CD4-positive, CD25-positive, alpha-beta regulatory T cell (primary cell): ENCODE measurements at places on chromosomes 12 and 14. TPM values are rescaled to one million over a fixed set of nuclear protein-coding genes. Genes with fewer than 3 reads are reported as not detected.

GRCh38 chr12:58425481-58426392 is 484.4 kb downstream of the ATP23 start:
- peaks cover 3% of the 10 kb centered on the region for H3K27me3 ChIP-seq
- no peaks in the 10 kb centered on the region for H3K4me1 ChIP-seq
- DNase-seq, result no peak

DNA sequence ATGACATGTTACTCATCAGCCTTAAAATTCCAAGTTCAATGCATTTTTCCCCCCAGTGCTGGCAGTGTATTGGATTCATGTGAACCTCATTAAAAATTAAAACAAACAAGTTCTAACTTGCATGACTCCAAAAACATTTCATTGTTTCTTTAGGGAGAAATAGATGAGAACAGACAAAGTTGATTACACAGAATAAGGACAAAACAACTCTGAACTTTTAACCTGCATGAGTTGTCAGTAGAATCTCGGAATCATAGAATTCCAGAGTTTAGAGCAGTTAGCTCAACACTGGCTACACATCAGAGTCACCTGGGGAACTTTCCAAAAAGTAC is 127.5 kb downstream of the TMX1 start:
- no peaks in the 10 kb centered on the region for H3K36me3 ChIP-seq
- no peak overlapping the region for H3K4me3 ChIP-seq
- DNase-seq, result no peak
- H3K27ac ChIP-seq, result no peak overlapping the region

- H3K27ac ChIP-seq, result peak overlapping the region; percentile 72
- DNase-seq, result peak; percentile 55
- H3K4me1 ChIP-seq, result peaks cover 47% of the 10 kb centered on the region
- H3K4me3 ChIP-seq, result peak overlapping the region; percentile 69
- no peaks in the 10 kb centered on the region for H3K36me3 ChIP-seq
- no peaks in the 10 kb centered on the region for H3K27me3 ChIP-seq
Measured at GRCh38 chr12:22164139-22164538, 118.1 kb downstream of the CMAS start.

DNA sequence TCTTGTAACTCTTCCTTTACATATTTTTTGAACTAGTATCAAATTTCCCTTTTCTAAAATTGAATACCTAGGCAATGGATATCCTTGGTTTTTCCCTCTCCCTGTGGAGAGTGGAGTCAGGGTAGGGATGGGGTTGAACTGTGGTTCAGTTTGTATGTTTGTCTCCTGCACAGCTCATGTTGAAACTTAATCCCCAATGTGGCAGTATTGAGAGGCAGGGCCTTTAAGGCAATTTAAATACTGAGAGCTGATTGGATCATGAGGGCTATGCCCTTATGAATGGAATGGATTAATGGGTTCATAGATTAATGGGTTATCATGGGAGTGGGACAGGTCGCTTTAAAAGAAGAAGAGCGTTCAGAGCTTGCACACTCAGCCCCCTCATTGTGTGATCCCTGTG is 127.2 kb upstream of the RGS6 start:
- no peak overlapping the region for H3K4me3 ChIP-seq
- no peaks in the 10 kb centered on the region for H3K4me1 ChIP-seq
- H3K36me3 ChIP-seq, result no peaks in the 10 kb centered on the region
- no peak overlapping the region for H3K27ac ChIP-seq
- no peak for DNase-seq

DNA sequence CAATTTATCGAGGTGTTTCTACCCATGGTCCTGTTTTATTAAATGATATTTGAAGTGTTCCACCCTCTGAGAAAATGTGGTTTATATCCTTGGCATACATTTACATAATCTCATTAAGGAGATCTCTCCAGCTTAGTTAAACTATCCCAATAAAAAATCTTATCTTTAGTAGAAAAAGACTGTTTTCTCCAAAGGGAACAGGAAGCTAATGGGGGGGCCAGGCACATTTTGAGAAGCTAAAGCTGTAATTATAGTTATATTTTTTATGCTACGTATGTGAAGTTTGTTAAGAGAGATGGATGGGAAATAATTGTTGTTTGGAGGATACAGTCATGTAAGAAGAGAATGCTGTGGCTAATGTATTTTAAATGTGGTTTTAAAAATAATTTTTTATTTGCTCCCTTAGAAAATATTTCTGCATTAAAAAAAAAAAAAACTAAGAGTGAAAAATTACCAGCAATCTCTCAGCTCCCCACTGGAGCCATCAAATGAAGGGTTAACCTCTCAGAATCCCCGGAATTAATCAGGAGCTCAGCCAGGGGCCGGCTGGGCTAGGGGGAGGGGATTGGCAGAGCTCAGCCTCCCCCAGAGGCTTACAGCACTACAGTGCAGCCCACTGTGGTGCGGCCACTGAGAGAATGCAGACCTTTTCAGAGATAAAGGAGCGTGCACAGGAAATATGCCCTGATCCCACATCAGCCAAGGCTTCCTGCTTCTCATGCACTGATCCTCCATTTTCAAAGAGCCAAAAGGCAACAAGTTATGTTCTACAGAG is 185.8 kb downstream of the EGLN3 start:
- H3K4me1 ChIP-seq, result no peaks in the 10 kb centered on the region
- no peaks in the 10 kb centered on the region for H3K27me3 ChIP-seq
- DNase-seq, result no peak
- no peaks in the 10 kb centered on the region for H3K36me3 ChIP-seq

GRCh38 chr12:4420138-4420670 is 25.4 kb downstream of the FGF6 start:
- no peak for DNase-seq
- no peak overlapping the region for H3K4me3 ChIP-seq
- H3K4me1 ChIP-seq, result peaks cover 2% of the 10 kb centered on the region
- H3K36me3 ChIP-seq, result no peaks in the 10 kb centered on the region
- no peak overlapping the region for H3K27ac ChIP-seq
- peaks cover 6% of the 10 kb centered on the region for H3K27me3 ChIP-seq

DNA sequence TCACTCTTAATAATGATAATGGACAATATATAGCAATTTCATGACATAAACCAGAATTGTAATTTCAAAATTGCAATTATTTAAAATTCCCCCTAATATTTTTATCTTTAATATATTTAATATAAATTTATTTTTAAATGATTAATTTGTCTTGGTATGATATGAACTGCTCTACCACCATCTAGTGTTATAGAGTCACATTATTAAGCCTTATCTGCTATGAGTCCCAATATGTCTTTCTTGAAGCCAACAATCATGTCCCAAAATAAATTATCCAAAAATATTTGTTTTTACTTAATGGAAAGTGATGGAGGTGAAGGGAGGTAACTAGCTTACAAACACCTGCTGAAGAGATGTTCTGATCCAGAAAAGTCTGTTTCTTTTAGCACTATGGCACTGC is 151.4 kb downstream of the KCNC2 start:
- H3K36me3 ChIP-seq, result no peaks in the 10 kb centered on the region
- DNase-seq, result no peak
- no peaks in the 10 kb centered on the region for H3K27me3 ChIP-seq
- H3K4me1 ChIP-seq, result no peaks in the 10 kb centered on the region
- H3K27ac ChIP-seq, result no peak overlapping the region
- no peak overlapping the region for H3K4me3 ChIP-seq

GSC gene
- not detected for polyA plus RNA-seq

KLRB1 gene
- polyA plus RNA-seq, result 27.0 TPM

ACRBP gene
- polyA plus RNA-seq, result not detected
